ENCODE measurements at places on chromosomes 2 and 18.

- no peak for DNase-seq
Measured at GRCh38 chr18:75857558-75857957, 430.1 kb upstream of the SMIM21 start.

DNA sequence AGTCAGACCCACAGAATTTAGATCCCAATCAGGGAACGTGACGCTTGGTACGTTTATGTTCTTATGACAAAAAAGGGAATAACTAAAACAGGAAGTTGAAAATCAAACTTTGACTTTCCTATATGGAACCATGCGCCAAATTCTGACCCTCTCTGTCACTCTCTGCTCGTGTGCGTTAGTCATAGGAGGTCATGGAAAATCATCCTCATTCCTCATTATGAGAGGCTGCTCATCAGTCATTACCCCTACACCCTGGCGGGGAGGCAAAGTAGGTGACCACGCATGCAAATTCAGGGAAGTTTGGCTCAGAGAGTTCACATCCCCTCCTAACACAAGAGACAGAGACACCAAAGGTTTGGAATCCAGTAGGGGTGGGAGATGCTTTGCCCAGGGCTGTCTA is 15.5 kb downstream of the IL1F10 start:
- DNase-seq, result no peak

- no peak for DNase-seq
Measured at GRCh38 chr2:199405241-199405640, 52.5 kb downstream of the SATB2 start.

DNA sequence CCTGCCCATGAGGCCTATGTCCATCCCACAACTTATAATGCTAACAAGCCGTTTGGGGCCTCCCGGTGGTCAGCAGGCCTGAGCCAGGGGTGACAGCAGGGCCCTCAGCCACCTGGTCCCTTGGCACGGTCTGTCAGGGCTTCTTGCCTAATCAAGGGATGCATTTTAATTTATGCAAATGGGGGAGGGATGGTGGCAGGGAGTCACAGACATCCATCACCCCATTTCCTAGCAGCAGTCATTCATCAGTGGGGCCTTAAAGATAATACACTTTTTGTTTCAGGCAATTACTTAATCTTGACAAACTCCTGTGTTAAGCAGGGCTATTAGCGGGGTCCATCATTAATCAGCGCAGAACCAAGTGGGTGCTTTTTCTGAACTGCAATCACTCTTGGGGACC is 174.5 kb downstream of the GLI2 start:
- DNase-seq, result no peak

DNA sequence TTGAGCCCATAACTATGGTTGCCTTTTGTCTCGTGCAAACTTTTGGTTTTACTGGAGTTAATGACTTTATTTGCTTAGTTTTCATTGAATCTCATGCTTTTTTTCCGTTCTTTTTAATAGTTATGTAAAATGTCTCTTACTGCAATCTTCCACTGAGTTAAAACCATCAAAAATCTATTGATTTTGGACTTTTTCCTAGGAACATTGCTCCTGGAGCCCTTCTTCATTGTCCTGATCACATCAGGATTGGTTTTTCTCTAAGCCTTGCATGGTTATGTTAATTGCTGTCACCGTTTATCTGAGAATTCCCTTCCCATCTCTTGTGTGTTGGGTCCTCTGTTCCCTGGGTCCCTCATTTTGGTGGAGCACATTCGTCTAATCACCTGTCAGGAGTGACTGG is 125.5 kb downstream of the PARD3B start:
- DNase-seq, result no peak

- DNase-seq, result no peak
Measured at GRCh38 chr2:98866033-98866432, 70.0 kb downstream of the CRACDL start.

All from CD4-positive, alpha-beta T cell treated with Interleukin-15 for 4 hours (primary cell).